Prostate gland (tissue), 2 donors: ENCODE measurements at places on chromosomes 2 and 18.
A peak's percentile ranks its signal among the peaks of the same experiment; 100 is the strongest.

DNA sequence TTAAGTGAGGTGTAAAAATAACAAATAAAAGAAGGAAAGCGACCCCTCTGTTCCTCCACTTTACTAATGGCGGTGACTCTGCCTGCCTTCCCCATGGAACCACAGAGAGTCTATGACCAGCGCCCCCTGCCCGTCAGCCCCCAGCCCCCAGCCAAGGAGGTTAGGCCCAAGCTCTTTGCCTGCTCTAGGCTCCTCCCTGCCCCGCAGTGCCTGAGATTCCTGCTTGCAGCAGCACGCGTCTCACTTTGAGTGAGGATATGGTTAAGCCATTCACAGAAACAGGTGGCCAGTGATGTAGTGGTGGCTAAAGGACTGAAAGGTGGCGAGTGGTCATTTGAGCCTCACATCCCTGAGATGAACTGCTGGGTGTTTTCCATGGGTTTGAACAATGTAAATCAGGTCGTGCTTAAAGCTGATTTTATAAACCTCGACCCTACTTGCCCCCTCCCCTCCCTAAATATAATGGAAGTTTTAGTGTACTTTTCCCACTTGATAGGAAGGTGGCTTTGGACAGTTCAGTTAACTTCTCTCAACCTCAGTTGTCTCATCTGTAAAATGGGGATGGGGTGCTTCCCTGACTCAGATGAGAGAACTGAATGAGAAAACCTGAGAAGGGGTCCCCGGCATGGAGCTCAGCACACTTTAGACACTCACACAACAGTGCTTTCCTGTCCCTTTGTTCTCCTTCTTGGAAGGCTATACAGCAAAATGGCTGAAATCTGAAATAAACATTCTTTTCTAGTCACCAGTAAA lies 46.5 kb downstream of the IL1RL2 start:
- DNase-seq: no peak

GRCh38 chr2:65294136-65294535 lies 66.5 kb downstream of the ACTR2 start:
- DNase-seq: no peak

DNA sequence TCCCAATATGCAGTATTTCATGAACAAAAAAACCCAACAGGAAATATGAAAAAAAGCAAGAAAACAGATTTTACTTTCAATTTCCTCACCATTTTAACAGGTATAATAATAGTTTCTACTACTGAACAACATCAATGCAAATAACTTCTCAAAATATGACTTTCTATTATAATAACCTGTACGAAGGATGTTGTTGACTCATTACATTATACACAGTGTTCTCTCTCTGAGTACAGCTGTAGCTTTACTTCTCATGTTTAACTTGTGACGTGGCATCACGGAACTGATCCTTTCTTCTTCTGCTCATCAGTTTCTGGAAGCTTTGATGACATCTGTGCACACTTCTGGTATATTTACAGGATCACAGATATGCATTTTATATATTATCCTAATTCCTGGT lies 40.0 kb downstream of the FAM228A start:
- no peak for DNase-seq

DNA sequence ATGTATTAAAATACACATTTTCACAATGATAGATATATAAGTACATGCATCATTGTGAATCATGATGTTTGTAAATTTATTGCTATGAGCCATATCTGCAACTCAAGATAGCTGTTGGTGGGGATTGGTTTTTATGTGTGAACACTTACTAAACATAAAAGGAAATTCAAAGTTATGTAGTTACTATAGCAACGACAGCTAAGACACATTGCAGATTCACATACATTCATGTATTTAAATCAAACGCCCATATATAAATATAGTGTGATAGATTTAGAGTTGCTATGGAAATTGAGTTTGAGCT lies 65.6 kb downstream of the MAPRE2 start:
- DNase-seq: no peak

DNA sequence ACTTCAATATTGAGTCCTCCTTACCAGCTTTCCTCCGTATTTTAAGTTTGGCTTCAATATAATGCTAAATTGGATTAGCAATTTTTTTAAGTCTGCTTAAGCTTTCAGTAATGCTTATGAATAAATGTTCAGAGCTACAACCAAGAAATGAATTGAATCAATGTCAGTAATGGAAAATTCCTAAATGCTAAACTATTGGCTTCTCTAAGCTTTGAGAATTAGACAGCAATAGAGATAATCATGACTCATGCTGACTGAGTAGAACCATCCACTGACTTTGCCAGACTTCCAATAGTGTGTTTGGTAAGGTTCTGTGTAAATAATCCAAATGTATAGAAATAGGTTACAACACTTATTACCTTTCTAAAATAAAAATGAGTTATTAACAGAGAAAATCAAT lies 8.9 kb upstream of the PDE1A start:
- no peak for DNase-seq

DNA sequence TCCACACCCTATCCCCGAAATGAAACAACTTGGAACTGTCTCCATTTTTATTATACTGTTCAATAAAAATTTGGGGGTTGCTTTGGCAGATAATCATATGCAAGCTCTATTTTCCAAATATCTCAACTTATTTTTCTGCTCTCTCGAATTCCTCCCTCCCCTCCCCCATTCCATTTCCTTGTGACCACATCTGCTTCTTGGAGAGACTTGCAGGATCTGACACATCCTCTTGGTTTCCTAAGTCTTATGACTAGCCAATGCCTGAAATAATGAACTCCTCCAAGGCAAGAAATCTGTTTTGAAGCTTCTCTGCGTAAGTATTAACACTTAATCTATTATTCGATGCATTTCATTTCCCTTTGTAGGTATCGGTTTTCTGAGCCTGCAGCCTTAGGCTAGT lies 16.1 kb downstream of the TGIF1 start:
- no peak for DNase-seq

DNA sequence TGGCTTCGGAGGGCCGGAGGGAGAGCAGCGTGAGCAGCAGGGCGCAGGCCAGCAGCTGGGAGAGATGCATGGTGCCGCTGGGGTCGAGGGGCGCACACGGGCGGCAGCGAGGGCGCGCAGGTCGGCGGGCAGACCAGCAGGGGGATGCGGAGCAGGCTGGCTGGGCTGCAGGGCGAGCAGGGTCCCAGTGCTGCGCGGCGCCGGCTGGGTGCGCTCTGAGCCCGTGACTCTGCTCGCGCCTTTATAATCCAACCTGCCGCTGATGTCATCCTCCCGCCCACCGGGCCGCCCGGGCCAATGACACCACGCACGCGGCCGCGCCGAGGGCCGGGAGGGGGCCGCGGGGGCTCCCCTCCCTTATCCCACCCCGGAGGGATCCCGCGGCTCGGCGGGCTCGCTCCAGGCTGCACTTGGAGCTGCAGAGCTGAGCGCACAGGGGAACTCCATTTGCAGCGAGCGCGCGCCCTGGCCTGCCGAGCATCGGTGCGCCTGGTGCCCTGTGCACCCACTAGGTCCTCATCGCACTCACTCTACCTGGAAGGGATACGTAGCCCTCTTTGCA lies at the start of gene NPPC:
NPPC (minus strand) TSS at position 217 of the 562 bp plus-strand sequence; CDS start at position 70, 147 bp downstream.
- DNase-seq: peak; percentile 29

- DNase-seq: no peak
These were observed 543 bp upstream of the MARCHF4 start for GRCh38 chr2:216372761-216373291.

DNA sequence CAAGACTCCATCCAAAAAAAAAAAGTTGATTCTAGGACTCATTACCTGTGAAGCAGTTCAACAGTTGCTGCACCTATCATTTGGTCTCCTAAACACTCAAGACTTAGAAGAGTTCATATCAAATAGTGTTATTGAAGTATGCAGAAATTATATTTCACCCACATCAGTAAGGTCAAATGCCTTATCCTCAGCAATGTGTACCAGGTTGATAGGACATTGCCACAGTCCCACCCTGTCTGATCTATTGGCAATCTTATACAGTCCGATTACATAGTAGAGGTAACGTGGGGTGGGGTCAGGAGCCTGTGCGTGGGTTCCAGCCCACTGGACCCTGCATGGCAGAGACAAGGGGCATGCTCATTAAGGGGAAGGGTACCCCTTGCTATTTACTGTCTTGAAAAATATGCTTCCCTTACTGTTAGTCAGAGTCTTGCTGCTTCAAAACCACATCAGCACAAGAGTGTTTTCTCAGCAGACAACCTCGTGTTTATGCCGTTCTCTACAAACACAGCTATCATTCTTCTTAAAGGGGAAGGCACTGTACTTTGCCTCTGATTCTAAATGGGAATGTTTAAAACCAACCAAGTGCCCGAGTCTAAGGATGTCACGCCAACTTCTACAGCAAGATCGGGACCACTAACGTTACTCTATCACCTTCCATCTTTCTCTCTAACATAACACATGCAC lies 115.2 kb downstream of the MTCL1 start:
- DNase-seq: no peak

DNA sequence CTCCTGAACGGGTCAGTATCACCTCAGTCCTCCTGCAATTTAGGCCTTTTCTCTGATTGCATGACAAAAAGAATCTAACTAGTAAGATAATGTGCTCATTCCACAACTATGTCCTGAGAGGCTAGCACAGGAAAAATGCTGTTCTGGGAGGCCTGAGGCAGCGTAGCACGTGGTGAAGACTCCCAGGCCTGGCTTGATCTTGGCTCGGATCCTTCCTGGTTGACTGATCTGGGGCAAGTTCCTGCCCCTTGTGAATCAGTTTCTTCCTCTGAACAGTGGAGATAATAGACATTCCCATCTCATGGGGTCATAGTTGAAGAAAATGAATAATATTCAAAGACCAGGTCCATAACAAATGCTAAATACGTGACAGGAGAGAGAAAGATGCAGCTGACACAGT lies 12.3 kb downstream of the FBLN7 start:
- DNase-seq: no peak

DNA sequence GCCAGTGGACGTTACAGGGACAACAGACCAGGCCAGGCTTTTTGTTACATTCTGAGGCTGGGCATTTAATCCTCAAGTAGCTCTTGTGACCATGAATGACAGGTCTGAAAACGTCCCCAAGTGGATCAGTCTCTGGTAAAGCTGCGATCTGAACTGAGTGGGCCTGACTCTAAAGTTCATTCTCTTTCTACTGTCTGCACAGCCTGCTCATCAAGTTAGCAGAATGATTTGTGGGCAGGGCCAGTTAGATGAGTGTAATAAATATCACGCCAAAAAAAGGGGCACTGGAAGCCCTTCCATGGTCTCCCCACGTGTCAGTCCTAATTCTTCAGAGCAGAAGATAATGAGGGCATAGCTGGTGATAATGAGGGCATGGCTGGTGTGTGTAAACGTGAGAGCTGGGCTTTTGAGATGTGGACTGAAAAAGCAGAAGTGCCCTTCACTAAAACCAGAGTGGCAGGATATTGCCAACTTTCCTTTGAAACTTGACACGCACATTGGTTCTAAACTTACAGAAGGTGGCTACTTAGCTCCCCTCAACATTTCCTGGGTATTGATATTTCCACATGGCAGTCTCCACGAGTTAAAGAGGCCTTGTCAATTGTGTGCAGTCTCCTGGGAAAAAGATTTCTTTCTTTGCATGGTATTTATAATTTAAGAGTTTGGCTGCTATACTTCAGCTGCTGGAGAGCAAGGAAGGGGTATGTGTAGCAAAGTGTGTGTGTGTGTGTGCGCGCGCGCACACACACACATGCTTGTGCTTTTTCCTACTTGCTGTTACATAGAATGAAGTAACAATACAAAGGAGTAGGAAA lies 72.7 kb upstream of the LYPD6B start:
- no peak for DNase-seq

DNA sequence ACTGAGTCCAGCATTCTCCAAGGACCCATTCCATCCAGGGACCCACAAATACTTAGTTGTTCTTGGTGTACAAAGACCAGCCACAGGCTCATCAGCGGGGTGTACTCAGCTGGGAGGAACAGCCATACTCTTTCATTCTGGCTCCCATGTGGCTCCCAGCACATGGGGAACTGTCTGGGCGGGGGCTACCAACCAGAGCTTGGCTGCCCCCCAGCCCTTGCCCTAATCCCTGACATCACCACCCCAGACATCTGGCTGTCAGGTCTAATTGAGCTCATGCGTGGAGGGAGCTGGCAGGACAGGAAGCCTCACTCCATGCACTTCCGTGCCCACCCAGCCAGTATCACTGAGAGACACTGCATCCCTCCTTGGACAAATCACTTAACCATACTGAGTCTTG lies 283.6 kb downstream of the DYSF start:
- DNase-seq: no peak

DNA sequence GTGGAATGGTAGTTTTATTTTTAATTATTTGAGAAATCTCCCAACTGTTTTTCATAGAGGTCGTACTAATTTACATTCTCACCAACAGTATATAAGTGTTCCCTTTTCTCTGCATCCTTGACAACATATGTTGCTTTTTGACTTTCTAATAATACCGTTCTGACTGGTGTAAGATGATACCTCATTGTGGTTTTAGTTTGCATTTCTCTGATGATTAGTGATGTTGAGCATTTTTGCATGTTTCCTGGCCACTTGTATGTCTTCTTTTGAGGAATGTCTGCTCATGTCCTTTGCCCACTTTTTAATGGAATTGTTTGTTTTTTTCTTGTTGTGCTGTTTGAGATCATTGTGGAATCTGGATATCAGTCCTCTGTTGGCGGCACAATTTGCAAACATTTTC lies 242.5 kb downstream of the ZNF521 start:
- DNase-seq: no peak

GRCh38 chr2:231785822-231786176 lies 446 bp upstream of the COPS7B start:
- no peak for DNase-seq

DNA sequence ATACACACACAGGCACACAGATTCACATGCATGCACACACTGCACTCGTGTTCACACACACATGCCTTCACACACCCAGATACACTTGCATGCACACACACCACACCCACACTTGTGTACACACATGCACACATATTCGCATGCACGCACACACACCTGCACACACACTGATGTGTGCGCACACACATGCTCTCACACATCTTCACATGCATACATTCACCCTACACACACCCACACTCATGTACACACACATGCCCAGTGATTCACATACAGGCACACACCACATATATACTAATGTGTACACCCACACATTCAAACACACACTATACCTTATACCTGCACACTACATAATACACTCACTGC lies 181.6 kb downstream of the LOXHD1 start:
- no peak for DNase-seq

DNA sequence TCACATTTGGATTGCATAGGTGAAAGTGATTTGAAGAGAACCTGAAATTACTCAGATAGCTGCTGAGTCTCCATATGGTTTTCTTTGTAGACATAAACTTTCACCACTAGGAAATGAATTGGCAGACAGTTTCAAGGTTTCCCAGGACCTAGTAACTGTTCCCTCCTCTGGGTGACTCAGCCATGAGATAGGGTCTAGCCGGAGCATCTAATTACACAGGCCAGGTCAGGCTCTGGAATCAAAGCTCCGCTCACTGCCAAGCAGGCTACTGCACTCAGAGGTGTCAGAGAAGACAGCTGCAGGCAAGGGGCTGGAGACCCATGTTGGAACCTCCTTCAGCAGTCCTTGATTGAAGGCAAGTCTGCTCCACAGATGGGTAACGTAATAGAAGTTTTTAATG lies 429.2 kb downstream of the TNS1 start:
- DNase-seq: no peak
